ENCODE measurements at places on chromosomes 2 and 18.

DNA sequence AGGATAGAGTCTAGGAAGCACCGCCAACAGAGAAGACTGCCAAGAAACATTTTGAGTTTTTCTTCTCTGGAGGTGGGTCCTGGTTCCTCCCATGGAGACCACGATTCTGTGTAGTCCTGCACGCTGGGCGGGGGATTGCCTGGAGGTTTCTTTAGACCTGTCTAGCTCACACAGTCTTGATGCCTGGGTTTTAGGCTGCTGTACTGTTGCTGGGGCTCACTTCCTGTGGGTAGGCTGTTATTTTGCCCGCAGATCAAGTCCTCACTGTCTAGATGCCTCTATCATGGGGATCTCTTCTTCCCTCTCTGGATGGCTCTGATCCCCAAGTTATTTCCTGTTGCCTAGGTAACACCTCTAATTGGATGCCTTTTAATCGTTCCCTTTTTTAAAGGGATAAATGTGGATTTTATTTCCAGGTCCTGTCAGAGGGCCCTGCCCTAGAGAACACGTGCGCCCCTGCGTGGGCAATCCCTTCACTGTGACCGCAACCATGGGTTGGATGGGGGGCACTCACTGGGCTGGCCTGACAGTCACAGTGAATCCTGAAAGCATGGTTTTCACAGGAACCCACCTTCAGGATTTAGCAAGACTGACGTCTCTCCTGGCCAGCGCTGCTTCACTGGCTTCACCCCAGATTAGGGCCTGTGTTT, 115.7 kb downstream of the MSH2 start:
- no peak for DNase-seq

DNA sequence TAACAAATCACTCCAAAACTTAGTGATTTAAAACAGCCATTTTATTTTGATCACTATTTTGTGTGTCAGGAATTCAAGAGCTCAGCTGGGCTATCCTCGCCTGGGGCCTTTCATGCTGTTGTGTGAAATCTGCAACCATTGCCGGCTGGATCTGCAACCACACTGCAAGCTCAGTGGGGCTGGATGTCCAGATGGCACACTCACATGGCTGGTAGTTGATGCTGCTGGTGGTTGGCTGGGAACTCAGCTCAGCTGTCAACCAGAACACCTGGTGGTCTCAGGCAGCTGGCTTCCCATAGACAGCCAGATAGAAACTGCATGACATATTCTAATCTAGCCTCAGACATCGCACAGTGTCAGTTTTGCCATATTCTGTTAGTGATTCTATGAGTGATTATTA, 30.6 kb upstream of the AP1S3 start:
- no peak for DNase-seq

- DNase-seq: no peak
These were observed 90.5 kb downstream of the RBM43 start for GRCh38 chr2:151171186-151171585.

DNA sequence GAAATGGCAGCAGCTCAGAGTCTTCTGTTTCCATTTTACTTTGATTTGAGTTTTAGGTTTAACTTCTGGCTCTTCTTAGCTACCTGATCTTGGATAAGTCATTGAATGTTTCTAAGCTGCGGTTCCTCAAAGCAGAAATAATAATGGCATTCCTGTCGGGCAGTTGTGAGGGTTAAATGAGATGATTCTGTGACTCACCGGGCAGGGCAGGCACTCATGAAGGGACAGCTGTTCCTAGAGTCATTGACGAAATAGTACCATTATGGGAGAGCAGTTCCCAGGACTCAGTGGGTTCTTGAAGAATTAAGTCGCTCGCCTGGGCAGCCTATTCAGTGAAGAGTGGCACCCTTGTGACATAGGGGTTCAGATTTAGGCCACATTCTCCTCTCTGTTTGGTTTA, 10.3 kb downstream of the TRIB2 start:
- no peak for DNase-seq

- DNase-seq: no peak
These were observed 891 bp upstream of the NR4A2 start for GRCh38 chr2:156333274-156333950.
